ENCODE measurements at places on chromosomes 5 and 9.
A peak's percentile ranks its signal among the peaks of the same experiment; 100 is the strongest.

GRCh38 chr9:105535920-105536668 lies 21.8 kb upstream of the FKTN start:
- no peak for DNase-seq

GRCh38 chr5:63596254-63596653 lies 366.0 kb downstream of the HTR1A start:
- no peak for DNase-seq

- no peak for DNase-seq
Measured at GRCh38 chr9:129801504-129801903, 1.5 kb upstream of the TOR1B start.

GRCh38 chr5:104564530-104564929 lies 1001.9 kb upstream of the NUDT12 start:
- DNase-seq = no peak

DNA sequence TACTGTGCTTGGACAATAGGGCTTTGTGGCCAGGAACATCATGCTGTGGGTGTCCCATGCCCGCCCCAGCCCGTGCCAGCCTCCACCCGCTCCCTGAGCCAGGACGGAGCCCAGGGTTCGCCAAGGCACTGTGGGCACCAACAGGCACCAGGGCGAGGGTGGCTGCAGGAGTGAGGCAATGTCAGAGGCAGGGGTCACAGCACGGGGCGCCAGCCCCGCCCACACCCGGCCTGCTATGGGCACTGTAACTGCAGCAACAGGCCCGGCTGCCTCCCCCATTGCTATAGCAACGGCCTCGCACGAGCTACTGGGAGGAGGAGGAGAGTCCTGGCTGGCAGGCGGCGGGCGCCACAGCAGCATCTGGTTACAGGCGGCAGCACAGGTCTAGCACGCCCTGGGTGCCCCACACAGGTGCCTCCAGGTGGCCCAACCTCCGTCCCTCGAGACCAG lies 2.5 kb downstream of the ABCA2 start:
- no peak for DNase-seq

- peak; percentile 28 for DNase-seq
Measured at GRCh38 chr5:95730730-95731570, at the start of gene RHOBTB3. Gene RHOBTB3 (plus strand): TSS chr5:95731336. CDS start chr5:95731683, 347 bp downstream.

GRCh38 chr5:132280371-132281240 lies 13.6 kb upstream of the SLC22A4 start:
- DNase-seq = no peak

Measured in CD4-positive, alpha-beta T cell treated with Interleukin-10 for 1 hour (primary cell).